ENCODE measurements at places on chromosomes 2 and 18.

GRCh38 chr2:171908235-171908634, 14.0 kb upstream of the HAT1 start:
- no peak for DNase-seq

- no peak for DNase-seq
Measured at GRCh38 chr2:70191244-70191735, 471 bp upstream of the C2orf42 start.

- no peak for DNase-seq
Measured at GRCh38 chr2:17757321-17757720, 3.4 kb downstream of the GEN1 start.

DNA sequence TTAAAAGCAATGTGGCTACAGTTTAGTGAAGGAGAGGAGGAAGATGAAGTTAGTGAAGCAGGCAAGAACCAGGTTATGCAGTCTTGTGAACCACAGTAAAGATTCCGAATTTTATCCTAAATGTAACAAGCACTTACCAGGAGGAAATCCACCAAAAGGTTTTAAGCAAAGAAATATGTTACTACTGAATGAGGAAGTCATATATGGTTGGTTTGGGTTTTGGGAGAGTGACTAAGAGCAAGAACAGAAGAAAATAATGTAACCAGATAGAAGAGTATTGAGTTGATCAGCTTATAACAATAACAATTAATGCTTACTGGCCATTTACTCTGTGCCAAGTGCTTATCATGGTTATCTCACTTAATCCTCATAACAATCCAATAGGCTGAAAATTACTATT, 1.9 kb downstream of the USP37 start:
- no peak for DNase-seq

DNA sequence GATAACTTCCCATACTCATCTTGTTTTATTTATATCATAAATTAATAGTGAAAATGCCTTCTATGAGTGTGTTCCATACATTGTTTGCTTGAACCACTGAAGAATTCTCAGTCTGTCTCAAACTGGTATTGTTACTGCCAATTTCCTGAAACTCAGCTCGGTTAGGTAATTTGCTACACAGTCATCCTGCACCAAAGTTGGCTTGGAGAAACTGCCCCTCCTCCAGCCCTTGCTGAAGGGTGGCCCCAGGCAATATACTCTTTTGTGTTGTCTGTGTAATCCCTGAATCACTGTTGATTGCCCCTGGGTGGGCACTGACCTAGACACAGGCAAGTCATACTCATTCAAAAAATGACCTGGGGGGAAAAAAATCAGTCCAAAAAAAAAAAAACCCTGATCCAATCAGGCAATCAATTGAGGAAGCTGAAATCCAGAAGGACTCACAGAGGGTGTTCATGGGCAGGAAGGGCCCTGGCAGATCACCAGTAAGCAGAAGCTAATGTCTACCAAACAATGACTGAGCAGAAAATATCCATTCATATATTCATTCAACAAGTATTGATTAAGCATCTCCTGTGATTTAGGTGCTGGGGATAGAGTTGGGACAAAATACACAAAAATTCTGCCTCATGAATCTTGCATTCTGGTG, 3.8 kb upstream of the SESTD1 start:
- DNase-seq: no peak

DNA sequence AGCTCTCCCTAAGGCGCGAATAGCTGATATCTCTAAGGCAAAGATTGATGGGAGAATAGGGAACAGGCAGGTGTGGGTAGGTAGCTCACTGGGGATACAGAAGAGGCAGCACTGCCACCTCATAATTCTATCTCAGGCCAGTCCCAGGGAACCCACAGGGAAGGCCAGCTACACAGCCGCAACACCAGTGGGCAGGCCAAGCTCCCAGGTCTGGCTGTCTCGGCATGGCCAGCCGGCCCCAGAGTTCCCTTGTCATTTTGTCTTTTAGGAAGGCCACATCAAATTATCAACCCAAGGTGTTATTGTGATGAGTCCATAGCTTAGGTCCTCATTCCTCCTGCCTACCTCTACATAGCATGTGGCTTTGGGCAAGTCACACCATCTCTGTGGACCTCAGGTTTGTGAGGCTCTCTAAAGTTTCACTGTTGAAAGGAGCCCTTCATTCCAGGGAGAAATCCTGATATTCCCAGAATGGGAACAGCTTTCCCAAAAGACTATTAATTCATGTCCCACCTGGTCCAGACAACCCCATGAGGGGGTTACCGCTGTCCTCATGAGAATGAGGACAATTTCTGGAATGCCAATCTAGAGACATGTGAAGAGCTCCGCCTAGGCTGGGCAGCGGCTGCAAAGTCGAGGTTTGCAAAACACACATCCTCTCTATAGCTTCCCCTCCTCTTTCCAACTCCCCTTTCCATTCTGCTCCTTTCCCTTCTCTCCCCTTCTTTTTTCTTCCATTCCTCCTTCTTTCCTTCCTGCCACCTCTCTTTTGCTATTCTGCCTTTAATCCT, 287.1 kb upstream of the ID2 start:
- no peak for DNase-seq

GRCh38 chr2:153299809-153300208, 178.8 kb downstream of the RPRM start:
- DNase-seq: no peak

DNA sequence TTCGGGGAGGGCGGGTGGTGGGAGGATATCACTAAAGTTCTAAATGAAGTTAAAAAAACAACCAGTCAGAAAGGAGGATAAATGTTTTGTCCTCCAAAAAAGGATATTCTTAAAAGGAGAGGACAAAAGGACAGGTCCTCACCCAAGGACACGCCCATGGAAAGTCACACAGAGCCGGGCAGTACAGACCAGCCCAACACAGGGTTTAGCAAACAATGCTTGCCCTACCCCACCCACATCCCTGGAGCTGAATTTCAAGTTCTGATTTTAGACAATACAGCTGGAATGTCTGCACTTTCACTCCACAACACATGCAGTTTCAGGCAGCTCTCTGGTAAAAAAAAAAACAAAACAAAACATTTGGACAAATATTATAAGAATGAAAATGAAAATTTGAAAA, 67.9 kb downstream of the SLC9A4 start:
- DNase-seq: no peak

GRCh38 chr2:174142290-174142689, 106.0 kb downstream of the OLA1 start:
- no peak for DNase-seq

- no peak for DNase-seq
Measured at GRCh38 chr2:62471816-62472215, 34.2 kb downstream of the TMEM17 start.

- no peak for DNase-seq
Measured at GRCh38 chr2:146477383-146477782, 1367.4 kb upstream of the ACVR2A start.

- no peak for DNase-seq
Measured at GRCh38 chr18:25814841-25815458, 275.5 kb downstream of the SS18 start.

GRCh38 chr2:84613082-84613481, 96.8 kb downstream of the DNAH6 start:
- DNase-seq: peak; percentile 74

GRCh38 chr18:40367576-40367975, 1587.5 kb upstream of the PIK3C3 start:
- no peak for DNase-seq

GRCh38 chr2:169839954-169840746, 12.9 kb downstream of the UBR3 start:
- no peak for DNase-seq

DNA sequence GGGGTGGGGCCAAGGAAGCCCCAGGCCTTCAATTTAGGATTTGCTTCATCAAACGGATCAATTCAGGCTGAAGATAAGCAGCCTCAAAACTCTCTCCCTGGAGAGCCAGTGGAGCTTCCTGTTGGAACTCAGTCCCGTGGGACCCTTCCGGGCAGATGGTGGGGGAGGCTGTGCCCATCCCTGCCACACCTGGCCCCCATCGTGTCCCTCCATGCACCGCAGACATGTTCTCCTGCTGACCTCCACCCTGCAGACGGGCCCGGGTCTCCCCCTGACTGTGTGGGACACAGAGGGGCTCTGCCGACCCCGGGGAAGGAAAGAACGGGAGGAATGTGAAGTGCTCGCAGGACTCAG, 144.2 kb downstream of the TPO start:
- DNase-seq: no peak

DNA sequence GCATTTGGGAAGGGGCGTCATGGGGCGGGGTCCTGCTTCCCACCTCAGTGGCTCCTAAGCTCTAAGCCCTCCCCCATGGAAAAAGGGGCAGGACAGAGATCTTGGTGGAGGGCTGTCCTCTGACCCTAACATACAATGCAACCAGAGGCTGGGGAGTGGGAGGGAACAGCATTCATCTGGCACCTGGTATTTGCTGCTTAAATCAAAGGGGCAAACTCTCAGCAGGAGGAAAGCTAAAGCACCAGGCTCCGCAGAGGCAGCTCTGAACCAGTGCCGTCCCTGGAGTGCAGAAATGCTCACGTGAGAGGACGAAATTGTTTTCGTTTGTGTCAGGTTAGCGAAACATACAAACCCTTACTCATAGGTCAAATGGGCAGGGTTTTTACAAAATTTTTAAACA, 92.7 kb upstream of the PXDN start:
- DNase-seq: no peak

GRCh38 chr2:120852200-120852815, 116.6 kb downstream of the GLI2 start:
- no peak for DNase-seq

GRCh38 chr18:28504066-28504465, 327.1 kb upstream of the CDH2 start:
- DNase-seq: no peak

DNA sequence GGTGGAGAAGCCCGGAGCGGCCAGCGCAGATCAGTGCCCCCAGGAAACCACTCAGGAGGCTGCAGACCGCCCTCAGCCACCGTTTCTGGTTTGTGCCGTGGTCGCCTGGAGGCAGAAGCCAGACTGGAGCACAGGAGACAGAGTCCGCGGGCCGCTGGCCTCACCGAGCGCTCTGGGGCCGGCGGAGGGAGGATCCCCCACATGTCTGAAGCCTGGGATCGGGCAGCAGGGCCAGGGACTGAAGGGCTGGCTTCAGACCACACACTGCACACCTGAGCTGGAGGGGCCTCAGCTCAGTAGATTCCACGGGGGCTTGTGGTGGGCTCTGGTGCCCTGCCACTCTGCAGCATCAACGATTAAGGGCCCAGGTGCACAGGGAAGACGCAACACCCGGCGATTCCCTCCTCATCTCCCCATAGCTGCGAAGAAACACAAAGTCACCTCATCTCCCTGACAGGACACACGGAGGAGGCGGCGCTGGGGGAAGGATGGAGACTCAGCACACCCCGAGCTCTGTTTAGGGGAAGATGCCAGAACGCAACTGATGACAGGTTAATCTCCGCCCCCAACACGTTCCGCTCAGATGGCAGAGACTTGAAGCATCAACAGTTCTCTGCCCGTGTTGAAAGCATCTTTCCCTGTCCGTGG, 408.1 kb downstream of the GALR1 start:
- no peak for DNase-seq

GRCh38 chr2:80454628-80455027, 150.1 kb upstream of the LRRTM1 start:
- DNase-seq: no peak

GRCh38 chr2:40034198-40034597, 255.1 kb upstream of the THUMPD2 start:
- DNase-seq: peak; percentile 43

DNA sequence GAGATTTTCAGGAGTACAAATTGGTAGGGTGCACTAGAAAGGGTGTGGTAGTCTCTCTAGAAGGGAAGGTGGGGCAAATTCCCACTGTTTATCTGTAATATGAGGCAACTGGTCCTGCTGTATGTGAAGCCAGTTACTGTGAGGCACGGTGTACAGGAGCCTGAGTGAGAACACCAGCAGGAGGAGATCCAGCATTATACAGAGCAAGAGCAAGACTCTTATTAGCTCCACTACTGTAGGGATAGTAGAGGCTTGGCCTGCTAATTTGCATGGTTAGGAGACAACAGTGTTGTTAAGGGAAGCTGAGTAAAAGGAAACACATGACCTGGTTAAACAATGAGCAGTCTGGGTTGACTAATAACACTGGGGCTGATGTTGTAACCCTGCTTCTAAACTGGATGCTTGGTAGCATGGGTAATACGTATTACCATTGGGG, 76.3 kb upstream of the WDSUB1 start:
- DNase-seq: no peak

- DNase-seq: no peak
Measured at GRCh38 chr2:88221365-88221942, 51.3 kb downstream of the THNSL2 start.

GRCh38 chr18:13625355-13625754, 101.0 kb downstream of the FAM210A start:
- DNase-seq: no peak

DNA sequence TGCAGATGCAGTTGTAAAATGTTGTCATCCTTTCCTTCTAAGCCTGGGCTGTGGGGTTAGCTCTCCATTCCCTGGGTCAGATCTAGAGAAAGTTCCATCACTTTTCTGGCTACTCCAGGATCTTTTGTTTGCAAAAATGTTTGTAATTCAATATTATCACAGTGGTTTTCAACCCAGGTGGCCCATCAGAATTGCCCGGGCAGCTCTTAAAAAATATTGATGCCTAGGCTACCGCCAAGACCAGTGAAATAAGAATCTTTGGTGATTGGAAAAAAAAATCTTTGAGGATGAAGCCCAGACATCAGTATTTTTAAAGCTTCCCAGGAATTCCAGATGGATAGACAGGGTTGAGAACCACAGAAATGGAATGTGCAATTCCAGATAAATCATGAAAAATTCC, 232.5 kb upstream of the SPRED2 start:
- DNase-seq: no peak

GRCh38 chr2:113167115-113167932, 6.4 kb upstream of the PSD4 start:
- DNase-seq: peak; percentile 37

GRCh38 chr2:190382851-190383250, 25.3 kb upstream of the MFSD6 start:
- DNase-seq: peak; percentile 45

DNA sequence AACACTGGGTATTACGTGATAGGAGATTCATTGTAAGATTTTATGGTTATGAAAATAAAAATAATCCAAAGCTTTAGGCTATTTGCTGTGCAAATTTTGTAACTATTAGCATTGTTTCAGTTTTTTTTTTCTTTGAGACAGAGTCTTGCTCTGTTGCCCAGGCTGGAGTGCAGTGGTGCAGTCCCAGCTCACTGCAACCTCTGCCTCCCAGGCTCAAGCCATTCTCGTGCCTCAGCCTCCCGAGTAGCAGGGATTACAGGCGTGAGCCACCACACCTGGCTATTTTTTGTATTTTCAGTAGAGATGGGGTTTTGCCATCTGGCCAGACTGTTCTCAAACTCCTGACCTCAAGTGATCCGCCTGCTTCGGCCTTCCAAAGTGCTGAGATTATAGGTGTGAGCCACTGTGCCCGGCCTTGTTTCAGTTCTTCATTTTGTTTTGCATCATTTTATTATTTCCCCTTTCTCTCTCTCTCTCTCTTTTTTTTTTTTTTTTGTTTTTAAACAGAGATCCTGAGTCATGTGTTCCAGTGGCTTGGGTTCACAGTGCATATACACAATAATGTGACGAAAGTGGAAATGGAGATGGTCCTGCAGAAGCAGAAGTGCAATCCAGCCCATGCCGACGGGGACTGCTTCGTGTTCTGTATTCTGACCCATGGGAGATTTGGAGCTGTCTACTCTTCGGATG, 25.8 kb downstream of the CASP10 start:
- no peak for DNase-seq

- DNase-seq: no peak
Measured at GRCh38 chr18:34694591-34695165, 15.4 kb upstream of the DTNA start.

GRCh38 chr2:39625193-39625926, 40.4 kb upstream of the TMEM178A start:
- DNase-seq: no peak

- no peak for DNase-seq
Measured at GRCh38 chr2:231640241-231640640, 47.6 kb downstream of the TEX44 start.

- DNase-seq: no peak
Measured at GRCh38 chr2:85385746-85386145, 24.4 kb downstream of the CAPG start.

All from urothelium cell line (cell line).